ENCODE measurements at places on chromosomes 5 and 9.

- no peak for DNase-seq
Observed at GRCh38 chr5:101278011-101278687, 375.1 kb upstream of the ST8SIA4 start.

DNA sequence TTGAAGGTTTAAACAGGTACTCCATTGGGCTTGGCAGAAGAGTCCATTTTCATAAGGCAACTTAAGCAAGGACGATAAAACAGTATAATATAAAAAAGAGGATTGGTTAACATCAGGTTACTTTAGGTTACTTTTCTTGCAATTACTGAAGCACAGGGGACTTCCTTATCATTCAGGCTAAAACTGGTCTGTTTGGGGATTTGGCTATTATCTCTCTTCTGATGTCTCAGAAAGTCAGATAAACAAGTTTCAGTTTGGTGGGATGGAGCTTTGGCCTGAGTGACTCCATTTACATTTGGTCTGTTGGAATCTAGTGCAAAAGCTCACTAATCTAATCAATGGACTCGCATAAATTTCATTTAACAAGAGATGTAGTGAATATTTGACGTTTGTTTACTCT lies 8.0 kb downstream of the GAPT start:
- no peak for DNase-seq

GRCh38 chr9:120659209-120659608 lies 55.1 kb downstream of the MEGF9 start:
- DNase-seq, result no peak

DNA sequence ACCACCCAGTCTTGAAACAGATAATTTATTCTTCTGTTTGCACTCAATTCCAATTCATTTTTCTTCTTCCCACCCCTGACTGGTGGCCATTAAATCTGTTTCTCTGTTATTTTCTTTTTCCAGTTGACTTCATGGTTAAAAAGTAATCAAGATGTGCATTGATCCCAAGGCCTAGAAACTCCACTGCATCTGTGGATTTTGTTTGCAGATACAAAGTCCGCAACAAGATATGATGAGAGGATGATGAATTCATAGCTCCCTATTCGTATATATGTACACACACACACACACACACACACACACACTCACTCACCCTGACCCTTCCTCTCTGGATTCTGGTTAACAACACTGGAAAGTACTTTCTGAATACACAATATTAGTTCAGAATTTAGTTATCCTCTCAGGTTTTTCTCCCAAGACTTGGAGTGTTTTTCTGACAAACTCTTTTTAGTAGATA lies 52.4 kb downstream of the CD180 start:
- DNase-seq, result no peak

DNA sequence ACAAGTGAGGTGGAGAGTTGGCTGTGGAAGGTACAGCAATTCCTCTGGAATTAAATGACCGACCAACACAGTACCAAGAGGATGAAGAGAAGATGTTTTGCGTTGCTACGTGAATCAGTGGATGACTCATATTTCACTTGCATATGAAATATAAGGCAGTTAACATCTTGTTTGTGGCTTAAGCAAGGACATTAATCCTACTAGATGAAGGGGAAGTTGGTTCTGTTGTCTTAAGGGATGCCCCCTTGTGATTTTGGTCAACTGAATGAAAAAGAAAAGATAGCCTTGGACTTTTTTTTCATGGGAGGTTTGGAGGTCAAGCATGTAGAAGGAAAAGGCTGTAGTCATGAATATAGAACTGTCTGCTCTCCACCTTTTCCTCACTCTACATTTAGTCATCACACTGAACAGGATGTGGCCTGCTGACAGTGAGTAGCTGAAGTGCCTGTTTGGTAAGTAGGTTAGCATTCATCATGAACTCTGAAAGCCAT lies 33.9 kb downstream of the VLDLR start:
- DNase-seq, result no peak

- no peak for DNase-seq
Observed at GRCh38 chr9:34502471-34502870, 20.3 kb downstream of the ENHO start.

- no peak for DNase-seq
Observed at GRCh38 chr9:23643656-23644258, 182.3 kb downstream of the ELAVL2 start.

DNA sequence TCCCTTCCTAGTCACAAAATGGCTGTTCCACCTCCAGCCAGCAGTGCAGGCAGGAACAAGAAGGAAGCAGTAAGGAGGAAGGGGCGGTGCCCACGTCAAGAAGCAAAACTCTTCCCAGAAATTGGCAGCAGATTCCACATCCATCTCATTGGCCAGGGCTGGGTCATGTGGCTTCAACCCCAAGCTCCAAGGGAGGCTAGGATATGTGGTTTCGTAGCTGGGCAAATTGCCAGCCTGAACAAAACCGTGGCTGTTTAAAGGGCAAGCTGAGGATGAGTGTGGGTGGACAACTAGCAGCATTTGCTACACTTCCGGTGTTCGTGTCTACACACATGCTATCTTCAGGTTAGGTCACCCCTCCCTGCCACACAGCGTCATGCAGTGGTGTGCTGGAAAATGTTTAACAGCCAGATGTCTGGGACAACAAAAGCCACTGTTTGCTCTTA lies 92.1 kb upstream of the MAP1B start:
- DNase-seq, result no peak

DNA sequence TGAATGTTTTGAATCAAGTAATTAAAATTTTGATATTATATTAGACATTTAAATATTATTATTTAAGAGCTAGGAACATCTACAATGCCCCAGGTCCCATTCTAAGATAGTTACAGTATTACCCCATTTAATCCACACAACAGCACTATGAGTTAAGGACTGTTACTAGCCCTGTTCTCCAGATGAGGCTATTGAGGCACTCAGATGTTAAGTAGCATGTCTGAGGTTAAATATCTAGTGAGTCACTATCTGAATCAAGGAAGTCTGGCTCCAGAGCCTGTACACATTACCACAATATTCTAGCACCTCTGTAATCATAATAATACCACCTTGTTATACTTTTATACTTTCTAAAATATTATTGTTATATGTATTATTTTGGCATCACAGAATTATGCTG lies 304.6 kb downstream of the PDE4D start:
- no peak for DNase-seq

DNA sequence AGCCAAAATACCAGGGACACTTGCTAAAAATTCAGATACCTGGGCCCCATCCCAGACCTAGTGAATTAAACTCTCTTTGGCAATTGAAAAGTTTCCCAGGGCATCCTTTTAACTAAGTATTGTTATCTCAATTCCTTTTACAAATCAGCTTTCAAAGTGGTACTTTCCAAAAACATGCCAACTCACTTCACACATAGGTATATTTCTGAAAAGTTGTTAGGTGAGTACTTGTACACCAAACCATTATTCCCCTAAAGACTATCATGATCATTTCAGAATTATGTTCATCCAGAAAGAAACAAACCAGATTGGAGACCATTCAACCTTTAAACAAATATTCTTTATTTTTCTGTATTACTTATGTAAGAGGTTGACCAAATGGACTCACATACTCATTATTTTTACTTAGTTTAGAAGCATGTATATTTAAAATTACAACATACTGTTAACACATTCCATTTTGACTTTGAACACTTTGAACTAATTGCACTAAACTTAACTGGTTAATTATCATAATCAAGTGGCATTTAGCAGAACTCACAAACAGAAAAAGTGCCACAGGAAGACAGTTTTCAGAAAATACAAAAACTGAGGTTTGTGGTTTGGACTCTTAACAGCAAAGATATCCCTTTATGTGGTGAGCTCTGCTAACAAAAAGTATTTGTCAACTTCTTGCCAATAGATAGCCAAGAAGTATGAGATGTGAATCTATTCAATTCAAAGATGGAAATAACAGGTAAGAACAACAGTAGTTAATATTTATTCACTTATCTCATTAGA lies 40.7 kb downstream of the KIAA0825 start:
- no peak for DNase-seq

DNA sequence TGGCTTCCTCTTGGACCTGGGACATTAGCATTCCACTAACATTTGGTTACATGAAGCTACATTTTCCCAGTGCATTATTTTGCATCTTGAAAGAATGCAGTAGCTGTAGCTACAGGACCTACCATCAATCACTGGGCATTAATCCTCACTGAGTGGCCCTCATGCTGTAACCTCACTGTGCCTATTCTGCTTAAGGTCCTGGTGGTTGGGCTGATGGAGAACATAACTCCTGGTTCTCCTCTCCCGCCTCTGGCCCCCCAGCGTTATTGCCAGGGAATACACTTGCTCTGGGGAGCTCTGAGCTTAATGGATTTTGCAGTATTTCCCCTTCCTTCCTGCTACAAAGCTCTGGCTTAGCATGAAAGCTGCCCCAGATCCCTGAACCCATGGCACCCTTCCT lies 111.5 kb upstream of the EQTN start:
- no peak for DNase-seq

DNA sequence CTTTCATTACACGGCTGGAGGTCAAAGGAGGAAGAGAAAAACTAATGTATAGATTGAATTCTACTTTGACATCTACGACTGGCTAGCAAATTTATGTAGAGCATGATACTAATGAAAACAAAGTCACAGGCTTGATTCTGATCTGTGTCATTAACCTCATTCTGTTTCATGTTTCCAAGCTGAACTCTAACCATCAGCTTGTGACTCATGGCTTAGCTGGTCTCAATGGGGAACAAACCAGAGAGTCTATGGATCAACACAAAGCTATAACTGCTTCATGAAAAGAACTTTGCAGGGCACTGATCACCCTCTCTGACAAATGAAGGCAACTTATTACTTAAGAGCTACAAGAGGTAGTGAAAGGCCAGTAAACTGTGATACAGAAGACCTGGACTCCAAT lies 23.6 kb upstream of the PDE4D start:
- no peak for DNase-seq

GRCh38 chr5:145157841-145158240 lies 677.3 kb downstream of the PRELID2 start:
- DNase-seq, result no peak

DNA sequence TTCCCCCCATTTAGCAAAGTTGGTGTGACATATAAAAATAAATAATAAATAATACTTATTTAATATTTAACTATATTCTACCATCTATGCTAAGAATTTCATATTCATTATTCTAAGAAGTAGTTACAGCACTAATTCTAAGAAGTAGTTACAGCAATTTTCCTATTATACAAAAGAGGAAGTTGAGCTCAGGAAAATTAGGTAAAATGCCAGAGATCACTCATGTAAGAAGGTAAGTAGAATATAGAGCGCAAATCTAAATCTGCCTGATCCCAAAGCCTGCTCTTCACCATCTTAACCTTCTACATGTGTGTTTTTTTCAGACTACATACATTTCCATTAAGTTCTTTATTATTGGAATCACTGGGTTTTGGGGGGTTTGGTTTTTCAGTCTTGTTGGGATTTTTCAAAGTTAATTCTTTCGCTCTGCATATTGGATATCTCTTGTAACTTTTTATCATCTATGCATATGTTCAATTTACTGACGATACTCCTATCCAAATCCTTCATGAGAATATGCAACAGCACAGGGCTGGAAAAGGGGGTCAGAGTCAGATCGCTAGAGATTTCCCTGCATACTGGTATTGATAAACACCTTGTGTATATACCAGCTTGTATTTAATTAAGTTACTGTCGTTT lies 852.1 kb downstream of the MAT2B start:
- no peak for DNase-seq

DNA sequence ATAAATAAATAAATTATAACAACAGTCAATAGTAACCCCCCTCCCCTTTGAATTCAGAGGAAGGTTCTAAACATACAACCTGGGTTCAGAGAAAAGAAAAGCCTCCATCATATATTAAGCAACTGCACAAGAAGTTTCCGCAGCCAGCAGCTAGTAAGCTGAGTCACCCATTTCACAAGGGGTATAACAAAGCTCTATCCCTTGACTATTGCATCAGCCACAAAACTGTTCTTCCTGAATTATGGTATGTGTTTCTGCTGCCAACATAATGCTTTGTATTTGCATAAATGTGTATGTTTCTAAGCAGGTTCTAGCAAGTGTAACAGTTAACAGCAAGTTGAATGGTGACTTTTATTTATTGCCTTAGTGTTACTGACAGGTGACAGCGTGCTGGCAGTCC lies 6.8 kb upstream of the CEP120 start:
- DNase-seq, result no peak

DNA sequence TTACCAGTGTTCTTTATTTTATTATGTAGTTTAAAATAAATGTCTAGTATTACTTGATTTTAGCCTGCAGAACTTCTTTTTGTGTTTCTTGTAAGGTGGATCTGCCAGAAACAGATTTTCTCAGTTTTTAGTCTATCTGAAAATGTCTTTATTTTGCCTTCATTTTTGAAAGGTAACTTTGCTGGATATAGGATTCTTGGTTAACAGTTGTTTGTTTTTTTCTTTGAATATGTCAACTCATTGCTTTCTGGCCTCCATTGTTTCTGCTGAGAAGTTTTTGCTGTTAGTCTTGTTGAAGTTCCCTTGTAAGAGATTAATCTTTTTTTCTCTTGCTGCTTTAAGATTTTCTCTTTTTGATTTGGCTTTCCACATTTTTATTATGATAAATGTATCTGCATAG lies 75.5 kb downstream of the MTREX start:
- no peak for DNase-seq

DNA sequence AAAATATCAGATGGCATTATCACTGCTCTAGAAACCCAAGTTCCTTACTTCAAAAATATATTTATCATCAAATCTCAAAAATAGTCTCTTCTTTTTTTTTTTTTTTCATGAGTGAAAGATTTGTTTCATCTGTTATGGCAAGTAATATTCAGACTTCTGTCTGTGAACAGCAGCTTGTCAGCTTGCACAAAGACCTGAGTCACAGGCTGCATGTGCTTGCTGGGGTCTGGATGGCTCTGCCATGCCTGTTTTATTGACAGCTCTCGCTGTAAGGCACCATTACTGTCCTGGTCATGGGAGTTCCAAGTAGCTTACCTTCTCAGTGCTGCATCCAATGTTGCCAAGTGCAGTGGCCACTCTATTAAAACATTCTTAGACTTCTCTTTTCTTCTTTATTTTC lies 456.4 kb downstream of the GADD45G start:
- no peak for DNase-seq

DNA sequence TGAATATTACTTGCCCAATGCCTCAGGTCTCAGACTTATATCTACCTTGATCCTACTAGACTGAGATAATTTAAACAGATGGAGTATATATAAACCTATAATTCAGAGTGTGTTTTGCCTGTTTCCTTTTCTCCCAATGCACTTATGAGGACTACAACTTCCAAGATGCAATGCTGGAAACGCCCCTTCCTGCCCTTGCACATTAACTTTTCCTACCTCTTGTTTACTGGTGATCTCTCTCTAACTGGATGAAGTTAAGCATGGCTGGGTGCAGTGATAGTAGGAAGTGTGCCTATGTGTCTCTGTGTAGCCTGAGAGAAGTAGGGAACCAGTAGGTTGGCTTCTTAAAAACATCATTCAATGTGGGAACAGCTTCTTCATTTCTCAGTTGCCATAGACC lies 115.2 kb downstream of the SVEP1 start:
- DNase-seq, result no peak

DNA sequence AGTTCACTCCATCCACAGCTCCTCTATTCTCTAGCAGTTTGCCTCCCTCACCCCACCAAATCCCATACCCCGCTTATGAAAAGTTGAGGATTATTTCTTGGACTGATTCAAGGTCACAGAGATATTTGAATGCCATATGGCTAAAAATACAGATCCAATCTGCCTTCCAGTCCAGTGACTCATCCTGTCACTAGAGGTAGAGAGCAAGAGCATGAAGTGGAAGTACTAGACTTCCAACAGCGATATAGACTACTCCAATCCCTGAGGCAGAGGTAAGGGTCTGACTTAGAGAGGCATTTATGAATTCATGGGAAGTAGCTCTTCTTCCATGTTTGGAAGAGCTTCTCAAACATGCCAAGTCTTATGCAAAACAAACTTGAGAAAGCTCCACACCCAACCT lies 72.4 kb upstream of the CCL21 start:
- DNase-seq, result no peak

- no peak for DNase-seq
Observed at GRCh38 chr5:151141535-151141934, 16.0 kb downstream of the ANXA6 start.

Data from activated naive CD8-positive, alpha-beta T cell treated with anti-CD3 and anti-CD28 coated beads, Interleukin-2, amount 50 U/mL, for 16 hours (primary cell).